ENCODE measurements at places on chromosomes 11 and 22.

- no peak for DNase-seq
These were observed 812 bp downstream of the FADD start for GRCh38 chr11:70203751-70204465.

GRCh38 chr22:27399161-27399560 is 402.4 kb downstream of the MN1 start:
- DNase-seq, result no peak

DNA sequence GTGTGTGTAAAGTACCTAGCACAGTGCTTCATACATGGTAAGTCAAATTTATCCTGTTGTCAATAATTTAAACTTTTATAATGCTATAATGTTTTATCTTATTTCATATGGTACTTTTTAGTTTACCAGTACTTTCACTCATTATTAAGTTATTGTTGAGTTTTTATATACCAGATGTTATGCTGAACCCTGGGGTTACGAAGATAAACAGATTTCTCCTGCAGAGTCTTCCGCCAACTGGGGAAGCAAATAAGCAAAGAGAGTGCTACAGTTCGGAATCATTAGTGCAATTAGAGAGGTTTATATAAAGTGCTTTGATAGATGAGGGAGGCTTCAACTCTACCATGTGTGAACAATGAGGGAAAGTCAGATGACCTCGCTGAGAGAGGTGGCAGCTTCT is 362.3 kb downstream of the DYNC2H1 start:
- no peak for DNase-seq

DNA sequence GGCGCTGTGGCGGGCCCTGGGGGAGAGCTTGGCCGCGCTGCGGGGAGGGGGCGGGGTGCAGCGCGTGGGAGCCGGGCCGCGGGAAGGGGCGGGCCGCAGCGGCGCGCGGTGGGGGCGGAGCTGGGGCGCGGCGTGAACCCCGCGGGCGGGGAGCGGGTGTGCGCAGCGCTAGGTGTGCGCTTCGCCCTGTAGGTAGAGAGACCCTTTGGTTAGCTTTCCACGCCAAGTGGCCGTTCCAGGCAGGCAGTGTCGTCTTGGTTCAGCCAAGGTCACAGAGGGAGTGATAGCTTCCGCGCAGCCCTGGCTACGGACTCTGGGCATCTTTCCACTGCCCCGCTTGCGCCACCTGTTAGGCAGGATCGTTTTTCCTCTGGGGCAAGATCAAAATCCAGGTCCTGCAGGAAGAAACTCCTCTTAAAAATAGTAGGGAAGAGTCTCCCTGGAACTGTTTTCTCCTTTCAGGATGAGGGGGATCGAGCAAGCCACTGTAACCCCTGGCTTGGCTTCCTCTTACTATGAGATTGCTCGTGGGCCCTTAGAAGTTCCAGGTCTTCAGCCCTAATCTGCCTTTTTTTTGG is 434 bp downstream of the BANF1 start:
- no peak for DNase-seq

DNA sequence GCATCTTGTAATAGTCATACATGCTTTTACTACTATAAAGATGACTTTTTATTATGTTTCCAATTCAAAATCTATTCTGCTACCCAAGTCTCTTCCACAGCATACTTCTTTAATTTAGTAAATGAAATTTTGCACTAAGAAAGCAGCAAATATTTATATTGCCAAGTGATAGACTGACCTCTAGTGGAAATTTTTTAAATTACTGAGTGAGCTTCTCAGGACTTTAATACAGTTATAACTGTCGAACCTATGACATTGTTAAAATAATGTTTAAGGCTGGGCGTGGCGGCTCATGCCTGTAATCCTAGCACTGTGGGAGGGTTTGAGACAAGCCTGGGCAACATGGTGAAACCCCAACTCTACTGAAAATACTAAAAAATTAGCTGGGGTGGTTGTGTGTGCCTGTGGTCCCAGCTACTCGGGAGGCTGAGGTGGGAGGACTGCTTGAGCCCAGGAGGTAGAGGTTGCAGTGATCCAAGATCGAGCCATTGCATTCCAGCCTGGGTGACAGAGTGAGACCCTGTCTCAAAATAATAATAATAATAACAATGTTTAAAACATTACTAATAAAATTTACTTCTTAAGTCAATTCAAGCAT is 27.3 kb downstream of the STK33 start:
- peak; percentile 14 for DNase-seq

DNA sequence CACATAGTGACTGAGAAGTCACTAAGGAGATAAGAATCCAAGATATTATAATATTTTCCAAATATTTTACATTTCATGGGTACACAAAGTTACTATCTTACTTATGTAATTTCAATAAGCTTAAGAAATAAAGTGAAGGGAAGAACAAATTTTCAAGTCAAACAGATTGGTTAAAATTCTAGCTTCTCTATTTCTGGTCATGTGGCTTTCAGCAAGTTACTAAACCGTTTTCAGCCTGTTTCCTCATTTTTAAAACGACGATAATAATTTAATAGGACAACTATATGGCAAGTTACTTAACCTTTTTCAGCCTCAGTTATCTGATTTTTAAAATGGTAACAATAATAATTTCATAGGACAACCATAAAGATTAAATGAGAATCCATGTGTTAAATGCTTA is 15.6 kb downstream of the DCUN1D5 start:
- DNase-seq, result no peak

GRCh38 chr22:40533712-40534378 is 102.7 kb downstream of the MRTFA start:
- DNase-seq, result no peak

DNA sequence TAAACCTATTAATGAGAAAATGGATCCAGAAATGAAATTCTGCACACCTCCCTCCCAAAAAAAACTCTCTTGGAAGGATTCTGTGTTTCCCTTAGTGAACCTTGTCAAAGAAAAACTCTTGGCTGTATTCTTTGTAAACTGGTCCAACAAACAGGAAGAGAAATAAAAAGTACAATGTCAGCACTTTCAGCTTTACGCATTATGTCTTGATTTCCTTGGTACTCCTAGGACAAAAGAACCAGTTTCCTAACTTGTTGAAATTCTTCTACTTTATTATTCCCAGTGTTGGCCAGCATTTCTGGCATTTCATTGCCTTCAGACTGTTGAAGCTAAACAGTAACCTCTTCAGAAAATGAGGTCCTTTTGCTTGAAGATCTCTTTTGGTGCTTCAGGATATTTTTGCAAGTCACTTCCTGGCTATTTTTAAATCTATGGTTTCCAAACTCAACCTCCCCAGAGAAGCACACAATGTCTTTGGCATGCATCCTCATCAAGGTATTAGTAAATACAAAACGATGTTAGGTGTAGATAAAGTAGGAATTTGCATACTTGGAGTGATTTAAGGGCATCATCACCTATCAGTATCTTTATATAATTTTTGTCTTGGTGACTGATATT is 342.7 kb downstream of the AASDHPPT start:
- DNase-seq, result no peak

- no peak for DNase-seq
These were observed 49.7 kb downstream of the FDX1 start for GRCh38 chr11:110479108-110480101.

DNA sequence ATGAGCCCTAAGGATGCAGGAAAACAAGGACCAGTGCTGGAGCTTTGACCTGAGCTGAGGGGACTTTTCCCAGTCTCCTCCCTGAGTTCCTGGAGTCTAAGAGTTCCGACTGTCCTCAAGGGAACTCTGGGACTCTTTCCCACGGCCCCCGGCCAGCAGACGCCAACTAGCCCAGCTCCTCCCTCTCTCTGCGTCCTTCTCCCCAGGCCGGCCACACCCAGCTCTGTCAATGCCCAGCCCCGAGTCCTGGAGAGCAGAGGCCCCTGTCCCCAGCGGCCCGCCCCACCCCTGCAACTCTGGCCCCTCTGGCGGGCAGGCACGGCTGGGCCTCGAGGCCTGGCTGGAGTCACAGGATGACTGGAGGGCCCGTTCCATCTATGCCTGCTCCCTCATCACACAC is 29.8 kb downstream of the NECTIN1 start:
- DNase-seq, result no peak

DNA sequence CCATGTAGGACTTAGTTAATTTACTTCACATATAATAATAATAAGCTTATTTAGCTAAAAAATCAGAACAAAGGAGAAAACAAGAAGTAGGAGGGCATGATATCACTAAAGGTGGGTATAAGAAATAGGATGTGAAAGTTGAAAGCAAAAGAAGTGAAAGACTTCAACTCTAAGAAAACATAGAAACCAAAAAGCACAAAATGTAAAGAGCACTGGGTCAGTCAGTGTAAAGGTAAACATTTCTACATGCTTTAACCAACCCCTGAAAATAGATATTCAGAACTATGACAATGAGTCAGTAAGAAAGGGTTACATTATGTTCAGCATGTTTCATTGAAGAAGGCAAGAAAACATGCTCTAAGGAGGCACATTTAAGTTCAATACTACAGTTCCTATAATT is 298.8 kb downstream of the SWAP70 start:
- no peak for DNase-seq

DNA sequence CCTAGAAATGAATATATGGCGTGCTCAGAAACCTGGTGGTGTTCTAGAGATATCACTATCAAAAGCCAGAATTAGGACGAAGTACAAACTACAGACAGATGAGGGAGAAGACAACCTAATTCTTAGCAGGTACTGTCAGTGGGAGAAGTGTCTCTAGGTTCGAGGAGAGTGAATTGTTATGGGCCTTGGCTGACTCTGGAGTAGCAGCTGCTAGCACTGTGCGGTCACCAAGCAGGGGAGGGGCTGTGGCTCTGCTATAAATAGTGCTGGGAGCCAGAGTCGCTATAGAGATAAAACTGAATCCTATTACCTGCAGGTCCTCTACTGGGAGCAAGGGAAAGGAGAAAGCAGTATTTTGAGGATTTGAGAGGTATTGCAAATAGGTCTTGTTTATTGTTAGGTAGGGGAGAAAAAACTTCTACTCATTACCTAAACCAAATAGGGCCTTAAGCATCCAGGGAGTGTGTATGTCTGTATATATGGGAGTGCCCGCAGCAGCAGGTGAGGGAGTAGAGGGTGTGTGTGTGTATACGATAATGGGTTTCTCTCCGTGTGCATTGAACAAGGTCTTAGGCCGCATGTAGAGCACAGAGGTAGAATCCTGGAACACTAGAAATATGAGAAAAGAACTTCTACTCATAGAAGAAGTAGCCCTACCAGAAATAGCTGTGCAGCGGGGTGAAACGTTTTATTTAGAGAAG is 2.2 kb downstream of the MADD start:
- DNase-seq, result no peak

DNA sequence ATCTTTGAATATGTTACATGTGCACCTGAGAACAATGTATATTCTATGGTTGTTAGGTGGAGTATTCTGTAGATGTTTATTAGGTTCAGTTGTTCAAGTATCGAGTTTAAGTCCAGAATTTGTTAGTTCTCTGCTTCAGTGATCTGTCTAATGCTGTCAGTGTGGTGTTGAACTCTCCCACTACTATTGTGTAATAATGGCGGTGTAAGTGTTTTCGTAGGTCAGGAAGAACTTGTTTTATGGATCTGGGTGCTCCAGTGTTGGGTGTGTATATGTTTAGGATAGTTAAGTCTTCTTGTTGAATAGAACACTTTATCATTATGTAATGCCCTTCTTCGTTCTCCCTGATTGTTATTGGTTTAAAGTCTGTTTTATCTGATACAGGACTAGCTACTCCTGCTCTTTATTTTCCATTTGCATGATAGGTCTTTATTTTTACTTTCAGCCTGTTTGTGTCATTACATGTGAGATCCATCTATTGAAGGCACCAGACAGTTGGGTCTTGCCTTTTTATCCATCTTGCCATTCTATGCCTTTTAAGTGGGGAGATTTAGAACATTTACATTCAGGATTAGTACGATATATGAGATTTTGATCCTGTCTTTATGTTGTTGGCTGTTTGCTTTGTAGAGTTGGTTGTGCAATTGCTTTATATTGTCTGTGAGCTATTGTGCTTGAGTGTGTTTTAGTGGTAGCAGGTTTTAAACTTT is 121.6 kb downstream of the DDX10 start:
- DNase-seq, result no peak

- no peak for DNase-seq
These were observed 399.4 kb downstream of the NXPE2 start for GRCh38 chr11:115077740-115078139.

DNA sequence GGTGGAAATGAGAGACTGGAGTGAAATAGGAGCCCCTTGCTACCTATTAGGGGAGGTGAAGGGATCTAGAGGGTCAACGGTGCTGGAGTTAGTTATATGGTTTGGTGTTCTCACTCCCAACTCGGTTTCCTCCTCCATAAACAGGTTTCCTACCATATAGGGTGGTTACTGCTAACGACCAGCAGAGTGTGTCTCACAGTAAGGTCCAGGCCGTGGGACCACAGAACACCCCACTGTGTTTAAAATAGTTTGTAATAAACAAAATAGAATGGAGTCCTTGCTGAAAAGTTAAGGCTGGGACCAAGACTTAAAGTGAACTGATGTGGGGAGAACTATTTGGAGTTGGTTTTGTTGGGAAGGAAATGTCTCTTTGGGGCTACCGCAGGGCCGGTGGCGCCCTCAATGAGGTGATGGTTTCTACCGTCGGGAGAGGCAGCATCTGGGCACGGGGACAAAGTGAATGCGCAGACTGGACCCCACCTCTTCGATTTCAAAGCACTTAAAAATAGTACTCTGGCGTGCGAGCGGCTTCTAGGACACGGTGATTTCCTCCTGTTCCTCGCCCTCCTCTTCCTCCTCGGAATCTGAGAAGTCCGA is 4.5 kb downstream of the DBX1 start:
- no peak for DNase-seq

- DNase-seq, result no peak
These were observed 15.7 kb downstream of the RAC2 start for GRCh38 chr22:37228106-37229011.

GRCh38 chr11:69974528-69974927 is 103.6 kb upstream of the ANO1 start:
- DNase-seq, result no peak

GRCh38 chr11:73252577-73253191 is 19.5 kb upstream of the P2RY6 start:
- DNase-seq, result no peak

GRCh38 chr11:57491371-57492061 is 24.0 kb downstream of the SLC43A1 start:
- no peak for DNase-seq

DNA sequence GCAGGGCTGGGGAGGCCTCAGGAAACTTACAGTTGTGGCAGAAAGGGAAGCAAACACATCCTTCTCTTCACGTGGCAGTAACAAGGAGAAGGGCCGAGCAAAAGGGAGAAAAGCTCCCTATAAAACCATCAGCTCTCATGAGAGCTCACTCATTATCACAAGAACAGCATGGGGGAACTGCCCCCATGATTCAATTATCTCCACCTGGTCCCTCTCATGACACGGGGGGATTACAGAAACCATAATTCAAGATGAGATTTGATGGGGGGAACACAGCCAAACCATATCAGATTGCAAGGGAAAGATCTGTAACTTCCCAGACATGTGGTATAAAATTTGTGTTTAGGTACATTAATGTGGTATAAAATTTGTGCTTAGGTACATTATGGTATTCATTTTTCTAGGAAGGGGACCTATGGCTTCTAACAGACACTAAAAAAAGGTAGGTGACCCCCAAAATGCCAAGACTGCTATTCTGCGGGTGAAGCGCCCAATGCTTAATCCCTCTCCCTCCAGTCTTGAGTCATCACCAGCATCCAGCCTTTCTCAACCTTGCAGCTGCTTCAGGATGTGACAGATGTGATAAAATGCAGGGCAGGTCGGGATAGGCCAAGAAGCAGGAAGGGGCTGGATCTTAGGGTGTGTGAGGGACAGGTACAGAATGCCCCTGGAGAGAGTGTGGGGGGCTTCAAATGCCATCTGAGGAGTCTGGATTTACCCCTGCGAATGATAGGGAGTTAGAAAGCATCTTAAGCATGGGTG is 57.7 kb upstream of the AMPD3 start:
- no peak for DNase-seq

All from NCI-H1048 (cell line).